ENCODE measurements at places on chromosomes 12 and 14. TPM values are rescaled to one million over a fixed set of nuclear protein-coding genes. Genes with fewer than 3 reads are reported as not detected.
A peak's percentile ranks its signal among the peaks of the same experiment; 100 is the strongest.

DNA sequence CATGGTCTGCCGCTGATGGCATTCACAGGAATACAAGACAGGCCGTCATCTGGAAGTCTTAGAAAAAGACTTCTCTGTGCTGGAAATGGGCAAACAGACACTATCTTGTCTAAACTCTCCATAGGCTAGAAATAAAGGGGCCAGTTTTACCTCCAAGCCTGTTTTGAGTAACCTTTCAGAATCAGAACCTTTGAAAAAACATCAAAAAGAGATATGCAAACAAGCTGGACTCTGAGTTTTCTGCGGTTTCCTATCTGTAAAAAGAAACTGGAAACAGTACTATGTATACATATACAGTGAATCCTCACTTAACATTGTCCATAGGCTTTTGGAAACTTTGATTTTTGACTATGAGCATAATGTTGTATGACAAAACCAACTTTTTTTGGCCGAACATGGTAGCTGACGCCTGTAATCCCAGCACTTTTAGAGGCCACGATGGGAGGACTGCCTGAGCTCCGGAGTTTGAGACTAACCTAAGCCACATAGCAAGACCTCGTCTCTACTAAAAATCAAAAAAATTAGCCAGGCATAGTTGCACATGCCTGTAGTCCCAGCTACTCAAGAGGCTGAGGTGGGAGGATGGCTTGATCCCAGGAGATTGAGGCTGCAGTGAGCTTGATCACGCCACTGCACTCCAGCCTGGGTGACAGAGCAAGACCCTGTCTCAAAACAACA lies 92.9 kb upstream of the MAX start:
- no peak for DNase-seq

- DNase-seq: no peak
Observed at GRCh38 chr12:54538136-54538700, 11.2 kb upstream of the PDE1B start.

Gene SMIM41
- total RNA-seq: 0.27 TPM

DNA sequence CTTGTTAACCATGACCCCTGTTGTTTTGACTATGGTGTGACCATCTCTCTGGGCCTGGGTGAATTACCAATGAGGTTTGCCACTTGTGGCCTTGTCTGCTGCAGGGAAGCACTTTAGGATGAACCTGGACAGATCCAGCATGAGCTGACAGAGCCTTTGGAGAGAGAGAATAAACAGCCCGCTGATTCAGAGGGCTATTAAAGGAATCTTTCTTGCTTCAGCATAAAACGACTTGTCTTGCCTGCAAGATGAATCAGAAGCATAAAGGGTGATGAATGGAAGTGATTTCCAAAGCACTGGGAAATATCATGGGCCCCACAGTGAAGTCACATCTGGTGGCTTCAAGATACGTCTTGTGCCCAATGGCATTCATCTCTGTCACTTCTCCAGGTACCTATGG lies 69.0 kb upstream of the WSCD2 start:
- no peak for DNase-seq

DNA sequence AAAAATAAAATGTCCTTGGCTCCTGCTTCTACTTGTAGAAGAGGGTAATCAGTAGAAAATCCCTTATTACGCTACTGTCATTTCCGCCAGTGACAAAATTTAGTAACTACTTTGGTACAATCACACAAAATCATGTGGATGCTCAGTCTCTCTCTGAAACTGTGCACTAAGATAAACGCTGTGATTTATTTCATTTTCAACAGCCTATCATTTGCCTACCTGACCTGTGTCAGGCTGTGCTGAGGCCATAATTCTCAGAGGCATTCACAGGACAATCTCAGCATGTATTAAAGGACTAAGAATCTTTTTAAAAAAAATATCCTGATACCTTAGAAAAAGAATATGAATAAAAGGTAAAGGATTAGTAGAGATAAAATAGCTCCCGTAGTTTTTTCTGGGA lies 226.0 kb downstream of the RASSF9 start:
- no peak for DNase-seq

DNA sequence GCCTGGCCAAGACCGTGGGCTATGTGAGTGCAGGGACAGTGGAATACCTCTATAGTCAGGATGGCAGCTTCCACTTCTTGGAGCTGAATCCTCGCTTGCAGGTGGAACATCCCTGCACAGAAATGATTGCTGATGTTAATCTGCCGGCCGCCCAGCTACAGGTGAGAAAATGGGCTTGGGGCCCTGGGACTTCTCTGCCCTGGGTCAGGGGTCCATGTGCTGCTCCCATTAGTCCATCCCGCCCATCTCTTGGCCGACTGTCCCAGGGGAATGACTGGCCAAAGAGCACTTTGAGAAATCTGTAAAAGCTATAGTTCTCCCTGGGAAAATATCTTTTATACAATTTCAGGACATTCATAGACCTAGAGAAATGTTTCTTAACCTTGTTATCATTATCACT lies 63.5 kb downstream of the ACACB start:
- DNase-seq: no peak

GRCh38 chr14:49770212-49770817 lies 2.4 kb downstream of the KLHDC2 start:
- no peak for DNase-seq

DNA sequence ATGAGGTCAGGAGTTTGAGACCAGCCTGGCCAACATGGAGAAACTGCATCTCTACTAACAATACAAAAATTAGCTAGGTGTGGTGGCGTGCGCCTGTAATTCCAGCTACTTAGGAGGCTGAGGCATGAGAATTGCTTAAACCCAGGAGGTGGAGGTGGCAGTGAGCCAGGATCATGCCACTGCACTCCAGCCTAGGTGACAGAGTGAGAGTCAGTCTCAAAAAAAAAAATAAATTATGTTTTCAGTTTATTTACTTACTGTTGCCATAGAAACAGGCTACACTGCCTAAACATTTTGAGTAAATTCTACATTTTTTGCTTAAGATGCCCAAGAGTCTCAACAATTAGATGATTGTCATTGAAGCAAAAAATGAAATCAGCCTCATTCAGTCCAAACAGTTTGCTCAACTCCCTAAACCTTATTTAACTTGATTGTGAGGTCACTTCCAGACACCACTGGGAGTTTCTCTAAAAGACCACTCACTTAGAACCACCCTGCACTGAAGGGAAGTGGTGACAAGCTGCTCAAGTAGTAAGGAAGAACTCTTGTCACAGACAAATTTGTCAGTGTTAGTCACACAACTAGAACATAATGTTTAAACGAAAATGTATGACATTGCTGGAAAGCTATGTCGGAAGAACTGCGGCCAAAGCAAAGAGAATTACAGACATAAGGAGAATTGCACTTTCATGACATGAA lies 9.8 kb upstream of the GNPNAT1 start:
- DNase-seq: peak; percentile 51

- no peak for DNase-seq
Observed at GRCh38 chr12:102638777-102639176, 158.4 kb upstream of the IGF1 start.

DNA sequence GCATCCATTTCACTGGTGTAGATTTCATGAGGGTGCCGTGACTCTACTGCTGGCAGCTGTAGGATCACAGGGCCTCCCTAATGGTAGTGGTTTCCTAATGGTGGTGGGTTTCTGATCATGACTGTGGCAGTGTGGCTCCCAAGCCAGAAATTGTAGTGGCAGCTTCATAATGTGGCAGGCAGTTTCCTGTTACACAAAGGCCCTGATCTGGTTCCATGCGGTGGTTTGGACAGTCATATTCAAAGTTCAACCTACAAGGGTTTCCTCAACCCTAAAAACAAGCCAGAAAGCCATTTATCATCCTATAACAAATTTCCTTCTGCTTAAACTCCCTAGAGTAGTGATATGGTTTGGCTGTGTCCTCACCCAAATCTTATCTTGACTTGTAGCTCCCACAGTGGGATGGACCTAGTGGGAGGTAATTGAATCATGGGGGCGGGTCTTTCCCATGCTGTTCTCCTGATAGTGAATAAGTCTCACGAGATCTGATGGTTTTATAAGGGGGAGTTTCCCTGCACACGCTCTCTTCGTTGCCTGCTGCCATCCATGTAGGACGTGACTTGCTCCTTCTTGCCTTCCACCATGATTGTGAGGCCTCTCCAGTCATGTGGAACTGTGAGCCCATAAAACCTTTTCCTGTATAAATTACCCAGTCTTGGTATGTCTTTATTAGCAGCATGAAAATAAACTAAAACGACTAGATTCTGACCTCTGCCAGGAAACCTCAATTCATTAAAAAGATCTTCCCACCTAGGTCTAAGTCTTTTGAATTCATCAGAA lies 257.1 kb downstream of the EFCAB11 start:
- DNase-seq: no peak

DNA sequence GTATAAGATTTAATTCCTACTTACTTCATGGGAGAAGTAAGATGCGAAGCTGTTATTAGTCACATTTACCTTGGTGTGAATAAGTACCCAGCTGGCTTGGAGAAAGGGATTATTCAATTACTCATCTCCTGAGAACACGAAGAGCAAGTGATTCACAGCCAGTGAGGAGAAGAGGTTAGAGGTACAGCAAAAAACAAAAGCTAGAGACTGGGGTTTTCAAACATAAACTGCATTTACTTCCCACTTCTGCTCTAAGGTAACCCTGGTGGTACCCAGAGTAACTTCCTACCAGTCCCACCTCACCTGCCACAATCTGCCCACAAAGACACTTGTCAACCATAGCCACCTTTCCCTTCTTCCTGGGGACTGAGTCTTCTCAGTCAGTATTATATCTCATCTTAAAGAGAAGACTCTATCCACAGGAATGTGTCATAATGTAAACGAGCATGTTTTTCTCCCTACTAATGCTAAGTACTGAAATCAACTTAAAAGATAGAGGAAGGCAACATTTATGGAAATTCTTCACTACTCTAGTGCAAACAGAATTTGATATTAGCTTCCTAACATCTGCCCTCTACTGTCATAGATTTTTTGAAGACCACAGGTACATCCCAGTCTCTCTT lies 6.0 kb upstream of the IL22 start:
- DNase-seq: no peak

Gene GTF2A1
- total RNA-seq: 16.7 TPM

DNA sequence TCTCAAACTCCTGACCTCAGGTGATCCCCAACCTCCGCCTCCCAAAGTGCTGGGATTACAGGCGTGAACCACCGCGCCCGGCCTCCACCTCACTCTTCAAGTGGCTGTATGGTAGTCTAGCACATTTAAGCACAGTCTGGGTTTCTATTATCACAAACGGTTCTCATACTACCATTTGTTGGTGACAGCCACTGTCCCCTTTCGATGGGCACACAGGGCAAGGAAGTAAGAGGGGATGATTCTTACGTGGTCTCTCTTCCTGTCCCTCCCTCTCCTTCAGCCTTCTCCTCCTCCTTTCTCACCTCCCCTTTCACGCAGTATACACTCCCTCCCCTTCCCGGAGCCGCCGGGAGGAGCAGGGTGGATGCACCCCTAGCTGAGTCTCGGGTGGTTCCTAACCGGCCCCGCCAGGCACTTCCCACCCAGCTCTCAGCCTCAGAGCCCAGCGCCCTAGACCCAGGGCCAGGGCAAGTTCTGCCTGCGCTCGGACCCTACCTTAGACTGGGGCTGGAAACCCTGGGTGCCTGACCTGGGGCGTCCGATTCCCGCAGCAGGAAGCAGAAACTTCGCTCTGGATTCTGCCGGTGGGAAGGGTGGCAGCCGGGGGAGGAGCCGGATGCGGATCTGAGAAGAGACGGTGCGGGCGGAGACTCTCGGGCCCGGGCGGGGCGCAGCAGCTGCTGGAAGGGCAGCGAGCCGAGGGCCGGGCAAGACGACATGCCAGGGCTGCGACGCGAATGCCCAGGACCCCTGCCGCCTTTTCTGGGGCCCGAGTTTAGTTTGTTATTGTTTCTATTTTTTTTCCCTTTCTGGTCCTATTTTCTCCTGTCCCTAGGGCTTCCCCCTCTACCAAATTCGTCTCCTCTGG lies at the start of gene TEP1:
TEP1 (minus strand) TSS at position 626 of the 868 bp plus-strand sequence. CDS start 5,062 bp downstream, outside the sequence.
- peak; percentile 94 for DNase-seq

Gene CCDC175
- not detected for total RNA-seq

- DNase-seq: no peak
Observed at GRCh38 chr12:82973592-82973991, 286.9 kb downstream of the TMTC2 start.

Gene POTEG
- not detected for total RNA-seq

GRCh38 chr12:132285991-132286681 lies 43.3 kb downstream of the GALNT9 start:
- peak; percentile 82 for DNase-seq

DNA sequence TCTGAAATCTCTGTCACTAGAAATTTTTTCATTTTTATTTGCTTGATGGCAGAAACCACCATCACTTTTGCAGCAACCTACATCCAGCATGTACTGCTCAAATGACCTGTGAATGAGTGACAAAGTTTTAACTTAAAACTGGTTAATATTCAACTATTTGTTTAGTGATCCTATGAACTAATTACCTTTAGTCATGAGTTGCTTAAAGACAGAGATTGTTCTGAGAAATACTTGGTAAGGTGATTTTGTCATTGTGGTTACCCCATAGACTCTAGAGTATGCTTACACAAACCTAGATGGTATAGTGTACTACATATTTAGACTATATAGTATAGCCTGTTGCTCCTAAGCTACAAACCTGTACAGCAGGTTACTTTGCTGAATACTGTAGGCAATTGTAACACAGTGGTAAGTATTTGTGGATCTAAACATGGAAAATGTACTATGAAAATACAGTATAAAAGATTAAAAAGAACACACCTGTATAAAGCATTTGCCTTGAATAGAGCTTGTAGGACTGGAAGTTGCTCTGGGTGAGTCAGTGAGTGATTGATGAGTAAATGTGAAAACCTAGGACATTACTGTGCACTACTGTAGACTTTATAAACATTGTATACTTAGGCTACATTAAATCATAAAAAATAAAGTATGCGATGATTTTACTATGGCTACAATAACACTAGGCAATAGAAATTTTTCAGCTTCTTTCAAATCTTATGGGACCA lies 256.6 kb upstream of the PPFIA2 start:
- no peak for DNase-seq

Gene DEPDC4
- 0.53 TPM for total RNA-seq

- no peak for DNase-seq
Observed at GRCh38 chr14:91866511-91867295, 633 bp downstream of the TC2N start.

Gene SLC6A15
- 0.56 TPM for total RNA-seq

- DNase-seq: no peak
Observed at GRCh38 chr12:95484524-95484923, 10.6 kb downstream of the METAP2 start.

Data from left cardiac atrium (tissue), 4 donors.